ENCODE measurements at places on chromosomes 11 and 22. TPM values are rescaled to one million over a fixed set of nuclear protein-coding genes. Genes with fewer than 3 reads are reported as not detected.

GRCh38 chr11:111846636-111847035 is 24.7 kb downstream of the ALG9 start:
- DNase-seq = no peak

The BAD gene
- total RNA-seq = 28.2 TPM

The PDGFD gene
- 13.1 TPM for total RNA-seq

- no peak for DNase-seq
Measured at GRCh38 chr22:43755452-43755851, 56.7 kb downstream of the EFCAB6 start.

The CNGA4 gene
- 0.31 TPM for total RNA-seq

- DNase-seq = peak; percentile 75
Measured at GRCh38 chr11:78417888-78418583, 416 bp upstream of the GAB2 start.

All from occipital lobe (tissue), 3 donors.